ENCODE measurements at places on chromosomes 4 and X. TPM values are rescaled to one million over a fixed set of nuclear protein-coding genes. Genes with fewer than 3 reads are reported as not detected.

RASSF6 gene
- polyA plus RNA-seq, result 0.37 TPM

NIPAL1 gene
- 5.3 TPM for polyA plus RNA-seq

MTNR1A gene
- 0.32 TPM for polyA plus RNA-seq

YIPF7 gene
- not detected for polyA plus RNA-seq

GAGE10 gene
- polyA plus RNA-seq, result not detected

GRCh38 chr4:156101571-156101970, 147.9 kb upstream of the CTSO start:
- DNase-seq, result no peak

- DNase-seq, result peak; percentile 13
These were observed 70.3 kb downstream of the STIM2 start for GRCh38 chr4:26930964-26931363.

GRCh38 chr4:55214172-55214571, 88.8 kb upstream of the KDR start:
- DNase-seq, result no peak

GRCh38 chrX:7074908-7075204, 72.7 kb upstream of the STS start:
- no peak for DNase-seq

GRCh38 chrX:71393919-71394318, 27.8 kb downstream of the TAF1 start:
- no peak for DNase-seq

- peak; percentile 91 for DNase-seq
These were observed 5.7 kb downstream of the IL2 start for GRCh38 chr4:122450847-122451246.

DNA sequence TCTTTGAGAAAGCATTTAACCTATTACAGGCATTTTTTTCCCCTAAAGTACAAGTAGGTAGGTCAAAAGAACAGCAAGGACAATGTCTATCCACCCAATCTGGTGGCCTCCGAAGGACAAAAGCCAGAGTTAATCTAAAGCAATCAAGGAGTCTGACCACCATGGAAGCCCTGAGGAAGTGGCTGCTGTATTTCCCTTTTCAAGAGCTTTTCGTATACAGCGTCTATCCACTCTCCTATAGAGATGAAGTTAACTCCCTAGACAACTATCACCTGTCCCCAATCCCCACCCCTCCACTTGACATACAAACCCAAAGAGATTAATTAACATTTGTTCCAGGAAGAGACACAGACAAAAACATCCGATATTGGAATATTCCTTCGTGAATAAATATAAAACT, 85.5 kb downstream of the SNCA start:
- no peak for DNase-seq

DNA sequence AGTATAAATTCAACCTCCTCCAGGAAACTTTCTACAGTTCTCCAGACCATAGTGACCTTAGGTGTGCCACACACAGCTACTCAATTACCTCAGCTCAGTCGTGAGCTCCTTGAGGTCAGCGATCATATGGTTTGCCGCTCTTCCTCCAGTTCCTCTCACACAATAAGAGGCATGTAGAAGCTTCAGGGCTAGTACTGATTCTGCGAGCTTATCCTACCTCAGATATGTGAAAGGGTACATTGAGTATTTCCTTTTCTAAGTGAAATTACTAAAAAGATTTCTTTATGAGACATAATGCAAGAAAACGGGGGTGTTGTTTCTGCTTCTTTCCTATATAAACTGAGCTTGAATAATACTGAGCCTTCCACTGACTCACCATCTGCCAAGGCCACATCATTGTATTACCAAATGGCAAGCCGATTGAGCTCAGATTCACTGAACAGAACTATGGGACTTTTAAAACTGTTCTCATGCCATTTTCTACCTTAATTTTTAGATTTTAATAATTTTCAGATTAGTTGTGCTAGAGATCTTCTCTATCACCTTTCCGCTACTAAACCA, 183.1 kb downstream of the HS6ST2 start:
- DNase-seq, result no peak

DNA sequence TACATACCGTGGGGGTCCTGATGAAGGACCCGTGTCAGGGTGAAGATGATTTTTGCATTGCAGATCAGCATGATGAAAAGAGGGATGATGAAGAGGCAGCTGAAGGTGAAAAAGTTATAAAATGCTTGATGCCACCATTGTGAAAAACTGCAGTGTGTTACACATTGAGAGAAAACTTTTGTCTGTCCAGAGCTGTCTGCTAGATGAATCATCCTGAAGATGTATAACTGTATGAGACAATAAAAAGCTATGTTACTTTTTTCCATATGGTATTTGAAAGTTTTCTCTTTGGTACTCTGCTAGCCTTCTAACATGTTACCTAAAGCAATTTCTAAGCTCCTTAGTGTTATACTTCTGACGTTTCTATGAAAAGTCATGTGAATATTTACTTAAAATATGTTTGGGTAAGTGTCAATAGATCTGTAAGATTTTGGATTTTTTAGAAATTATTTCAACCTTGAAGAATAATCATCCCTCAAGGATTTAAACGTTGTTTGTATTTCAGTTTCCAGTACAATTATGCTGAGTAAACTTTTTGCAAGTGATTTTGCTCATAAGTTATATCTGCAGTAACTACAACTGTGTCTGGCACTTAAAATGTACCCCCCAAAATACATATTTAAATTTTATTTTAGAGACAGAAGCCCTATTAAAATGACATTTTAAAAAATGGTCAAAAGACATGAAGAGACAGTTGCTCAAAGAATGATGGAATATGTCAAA, 9.5 kb downstream of the GNRHR start:
- DNase-seq, result no peak

DNA sequence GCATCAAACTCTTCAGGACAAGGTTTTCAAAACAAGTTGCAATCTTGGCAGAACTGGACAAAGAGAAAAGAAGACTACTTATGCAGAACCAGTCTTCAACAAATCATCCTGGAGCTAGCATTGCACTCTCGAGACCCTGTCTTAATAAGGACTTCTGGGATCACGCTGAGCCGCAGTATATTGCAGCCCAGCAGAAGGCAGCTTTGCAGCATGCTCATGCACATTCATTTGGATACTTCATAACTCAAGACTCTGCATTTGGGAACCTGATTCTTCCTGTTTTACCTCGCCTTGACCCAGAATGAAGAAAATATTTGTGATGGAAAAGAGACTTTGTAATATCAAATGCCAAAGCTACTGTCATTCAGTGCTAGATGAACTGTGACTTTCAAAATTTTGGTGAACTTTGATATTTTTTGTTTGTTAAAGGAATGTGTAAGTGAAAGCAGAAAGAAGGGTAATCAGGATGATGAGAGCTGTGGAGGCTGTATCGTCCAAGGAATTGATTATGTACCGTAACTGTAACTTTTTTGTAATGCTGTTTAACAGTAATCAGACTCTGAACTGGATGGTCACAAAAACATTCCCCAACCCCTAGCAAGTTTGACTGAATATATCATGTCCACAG, 27.2 kb downstream of the HSPA4L start:
- peak; percentile 15 for DNase-seq

DNA sequence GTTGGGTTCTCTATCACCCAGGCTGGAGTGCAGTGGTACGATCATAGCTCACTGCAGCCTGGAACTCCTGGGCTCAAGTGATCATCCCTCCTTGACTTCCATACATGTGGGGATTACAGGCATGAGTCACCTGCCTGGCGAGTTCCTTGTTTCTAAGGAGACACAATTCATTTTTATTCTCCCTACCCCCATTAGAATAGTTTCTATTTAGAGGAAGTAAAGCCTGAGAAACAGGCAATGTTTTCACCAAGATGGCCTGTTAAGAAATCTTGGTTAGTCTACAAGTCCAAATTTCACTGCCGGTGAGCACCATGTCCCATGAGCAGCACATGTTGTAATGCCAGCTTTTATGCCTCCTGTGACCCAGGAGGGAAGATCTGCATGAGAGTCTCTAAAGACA, 5.7 kb downstream of the CYBB start:
- no peak for DNase-seq
